SW480 (cell line): ENCODE measurements at places on chromosomes 3 and 15.

GRCh38 chr3:16928386-16929132, 43.8 kb downstream of the PLCL2 start:
- no peak for DNase-seq

DNA sequence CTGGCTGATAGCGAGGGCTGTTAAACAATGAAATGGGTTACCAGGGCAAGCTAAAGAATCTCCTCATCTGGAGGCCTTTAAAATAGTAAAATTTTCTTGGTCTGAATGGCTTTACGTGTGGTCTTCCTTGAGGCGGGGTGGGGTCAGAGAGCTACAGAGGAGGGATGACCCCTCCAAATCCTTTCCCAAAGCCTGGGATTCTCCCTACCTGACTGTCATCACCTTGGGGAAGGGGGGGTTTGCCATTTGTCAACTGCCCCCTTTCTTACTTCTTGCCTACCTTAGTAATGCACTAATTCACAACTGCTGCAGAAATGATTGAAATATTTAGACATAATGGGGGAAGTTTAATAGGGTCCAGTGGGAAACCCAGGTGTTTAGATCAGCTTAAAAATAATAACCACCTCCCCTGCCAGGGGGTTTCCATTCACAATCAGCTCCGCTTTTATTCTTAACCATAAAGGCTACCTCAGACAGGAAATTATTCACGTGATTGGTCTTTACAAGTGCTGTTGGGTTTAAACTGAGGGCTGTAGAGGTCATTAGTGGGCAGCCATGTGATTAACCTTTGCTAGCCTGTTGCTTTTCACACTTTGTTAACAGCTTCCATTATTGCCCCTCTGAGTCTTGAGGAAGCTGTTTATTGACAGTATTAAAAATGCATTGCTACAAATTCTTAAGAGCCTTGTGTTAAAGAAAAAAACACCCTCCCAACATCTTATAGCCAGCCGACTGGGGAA, 276.5 kb upstream of the ATP11B start:
- DNase-seq: no peak

DNA sequence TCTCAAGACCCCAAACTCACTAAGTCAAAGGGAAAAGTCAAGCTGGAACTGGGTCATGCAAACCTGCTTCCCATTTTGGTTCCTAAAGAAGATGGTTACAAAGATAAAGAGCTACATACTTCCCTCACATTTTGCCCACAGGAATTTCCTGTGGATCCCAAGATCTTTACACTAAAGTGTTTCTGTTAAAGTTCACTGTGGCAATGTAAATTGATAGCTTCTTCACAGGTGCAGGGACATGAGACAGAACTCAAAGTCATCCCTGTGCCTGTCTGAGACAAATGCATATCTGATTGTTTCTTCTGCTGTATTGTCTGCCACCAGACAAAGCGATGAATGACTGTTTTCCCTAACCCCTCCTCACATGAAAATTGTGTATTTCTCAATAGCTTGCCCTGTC, 567.8 kb downstream of the ZIC1 start:
- DNase-seq: no peak

DNA sequence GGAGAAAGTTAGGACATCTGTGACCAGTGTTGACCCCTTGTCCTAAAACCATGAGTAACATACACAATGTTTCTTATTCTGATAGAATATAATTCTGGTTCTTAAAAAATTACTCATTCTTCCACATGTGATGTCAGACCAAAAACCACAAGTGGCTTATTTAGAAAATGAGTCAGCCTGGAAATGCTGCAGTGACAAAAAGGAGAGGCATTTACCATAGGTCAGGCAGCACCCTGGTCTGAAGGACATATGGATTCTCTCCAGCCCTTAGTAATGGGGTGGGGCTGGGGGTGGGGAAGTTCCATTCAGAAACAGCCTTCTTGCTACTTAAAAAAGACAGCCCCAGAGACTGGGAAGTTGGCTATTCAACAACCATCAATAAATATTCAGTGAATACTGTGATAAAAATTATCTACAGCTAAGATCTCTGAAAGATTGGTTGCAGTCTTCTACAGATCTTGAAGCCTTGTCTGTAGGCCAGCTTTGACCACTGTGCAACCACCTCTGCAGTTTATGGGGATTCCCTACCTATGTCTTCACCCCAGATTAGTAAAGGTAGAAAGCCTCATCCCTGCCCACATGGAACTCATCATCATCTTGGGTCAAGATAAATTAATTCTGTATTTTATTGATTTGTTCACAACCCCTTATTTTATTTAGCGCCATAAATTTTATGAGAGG, 34.9 kb upstream of the TIMP4 start:
- DNase-seq: peak; percentile 88

- no peak for DNase-seq
Measured at GRCh38 chr3:144273601-144274000, 302.0 kb downstream of the DIPK2A start.

- no peak for DNase-seq
Measured at GRCh38 chr3:52092891-52093290, 36.5 kb upstream of the DUSP7 start.

DNA sequence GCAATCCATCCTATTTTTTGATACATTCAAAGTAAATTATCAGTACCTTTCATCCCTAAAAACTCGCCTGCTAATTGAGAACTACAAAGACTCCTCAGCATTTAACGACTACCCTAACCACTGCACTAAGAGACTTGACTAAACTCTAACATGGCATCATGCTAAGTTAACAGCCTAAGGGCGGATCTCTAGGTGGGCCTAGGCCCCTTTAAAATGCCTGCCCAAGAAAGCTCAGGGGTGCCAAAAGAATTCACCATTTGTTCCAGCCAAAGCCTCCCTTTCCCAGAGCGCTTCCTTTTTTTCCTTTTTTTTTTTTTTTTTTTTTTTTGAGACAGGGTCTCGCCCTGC, 568 bp upstream of the NEK4 start:
- no peak for DNase-seq

DNA sequence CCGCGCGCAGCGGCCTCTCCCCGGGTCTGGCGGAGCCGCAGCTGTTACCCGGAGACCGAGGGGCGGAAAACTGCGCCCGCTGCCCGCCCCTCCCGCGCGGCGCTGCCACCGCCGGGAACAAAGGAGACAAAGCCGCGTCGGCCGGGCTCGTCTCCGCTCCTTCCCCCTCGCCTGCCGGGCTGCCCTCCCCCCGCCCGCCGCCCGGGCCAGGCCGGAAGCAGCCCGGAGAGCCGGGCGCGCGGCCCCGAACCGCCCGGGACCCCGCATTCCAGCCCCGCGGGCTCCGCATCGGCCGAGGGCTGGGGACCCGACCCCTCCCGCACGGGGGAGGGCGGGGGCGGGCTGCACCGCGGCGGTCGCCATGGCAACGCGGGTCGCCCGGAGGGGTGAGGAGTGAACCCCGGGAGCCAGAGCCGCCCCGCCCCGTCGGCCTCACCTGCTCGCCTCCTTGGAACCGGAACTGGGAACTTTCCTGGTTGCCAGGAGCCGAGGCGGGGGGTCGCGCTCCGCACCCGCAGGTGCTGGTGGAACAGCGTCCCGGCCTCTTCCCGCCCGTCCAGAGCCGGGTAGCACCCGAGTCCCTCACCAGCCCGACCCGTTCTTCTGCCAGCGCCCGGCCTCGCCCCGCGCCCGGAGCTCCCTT, 448 bp downstream of the PLXNB1 start:
- peak; percentile 78 for DNase-seq

- no peak for DNase-seq
Measured at GRCh38 chr15:26983822-26984221, 12.8 kb downstream of the GABRG3 start.

- no peak for DNase-seq
Measured at GRCh38 chr3:140574375-140574774, 103.5 kb upstream of the TRIM42 start.

GRCh38 chr3:24818055-24818454, 323.4 kb upstream of the THRB start:
- DNase-seq: no peak

DNA sequence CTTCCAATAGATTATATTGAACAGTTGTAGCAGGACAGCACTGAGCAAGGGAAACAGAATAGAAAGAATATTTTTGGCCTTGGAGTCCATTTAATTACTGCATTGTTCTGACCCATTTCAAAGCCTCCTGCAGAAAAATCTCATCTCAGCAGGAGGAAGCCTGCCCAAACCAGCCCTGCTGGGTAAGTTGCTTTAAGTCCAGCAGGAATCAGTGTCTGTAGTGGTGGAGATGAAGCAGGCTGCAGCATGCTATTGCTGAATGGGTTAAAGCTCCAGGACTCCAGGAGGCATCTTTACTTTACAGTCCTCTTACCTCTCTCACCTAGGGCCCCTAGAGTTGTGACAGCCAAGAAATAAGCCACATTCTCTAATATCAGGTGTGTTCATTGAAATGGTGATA, 380.3 kb upstream of the THBS1 start:
- no peak for DNase-seq

DNA sequence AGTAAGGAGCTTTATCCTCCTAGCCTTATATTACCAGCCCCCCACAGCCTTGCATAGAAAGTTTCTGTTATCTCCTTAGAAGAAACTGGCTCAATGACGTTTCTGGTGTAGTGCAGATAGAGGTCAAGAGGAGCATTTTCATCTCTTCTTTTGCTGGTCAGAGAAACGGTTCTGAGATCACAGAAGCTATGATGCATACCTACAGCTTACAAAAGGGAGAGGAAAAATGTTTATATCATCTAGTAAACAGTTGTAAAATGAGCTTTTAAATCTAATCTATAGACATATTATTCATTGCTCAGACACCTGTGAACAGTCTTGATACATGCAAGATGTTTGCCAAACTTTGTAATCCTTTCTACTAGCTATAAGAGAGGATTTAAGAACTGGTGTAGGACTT, 68.0 kb downstream of the GMPS start:
- no peak for DNase-seq

DNA sequence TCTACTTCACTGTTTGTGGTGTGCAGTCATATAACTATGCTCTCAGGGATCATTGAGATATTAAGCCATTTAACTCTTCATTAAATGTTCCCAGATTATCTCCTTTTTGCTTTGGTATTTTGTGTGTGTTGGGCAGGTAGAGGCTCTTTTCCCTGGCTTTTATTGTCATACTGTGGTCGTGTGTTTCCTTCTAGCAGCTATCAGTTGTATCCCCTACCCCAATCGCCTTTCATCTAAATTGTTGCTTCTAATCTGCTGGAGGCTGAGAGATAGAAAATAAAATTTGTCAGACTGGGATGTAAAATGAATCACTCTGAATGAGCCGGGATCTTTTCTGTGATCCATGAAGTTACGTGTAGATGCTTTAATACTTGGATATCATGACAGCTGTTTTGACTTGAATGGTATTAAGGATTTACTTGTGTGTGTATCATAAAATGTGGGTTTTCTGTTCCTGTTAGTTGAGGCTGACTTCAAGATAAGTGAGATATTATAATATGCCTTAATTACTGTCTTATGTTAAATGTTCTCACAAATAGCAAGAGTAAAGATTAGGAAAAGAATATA, 9.2 kb downstream of the NFKBIZ start:
- DNase-seq: no peak

- DNase-seq: no peak
Measured at GRCh38 chr3:35641920-35642527, 2.7 kb downstream of the ARPP21 start.

GRCh38 chr15:41895491-41895890, 1.6 kb upstream of the SPTBN5 start:
- DNase-seq: no peak

GRCh38 chr15:63218100-63218808, 28.8 kb downstream of the RAB8B start:
- DNase-seq: no peak

DNA sequence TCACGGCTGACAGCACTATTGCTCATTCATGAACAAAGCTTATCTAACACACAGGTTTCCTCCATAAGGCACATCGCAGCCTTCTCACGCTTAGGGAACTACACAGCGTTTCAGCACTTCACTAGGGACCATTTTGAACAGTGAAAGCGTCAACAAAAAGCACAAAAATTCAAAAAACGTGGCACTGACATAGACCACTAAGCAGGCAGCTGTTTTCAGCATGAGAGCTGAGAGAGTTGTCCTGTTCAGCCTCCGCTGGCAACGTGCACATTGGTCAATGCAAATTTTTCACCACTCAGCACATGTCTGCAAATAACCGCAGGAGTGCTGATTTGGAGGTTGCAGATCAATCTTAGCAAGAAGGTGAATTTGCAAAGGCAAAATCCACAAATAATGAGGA, 109.2 kb downstream of the LRRK1 start:
- DNase-seq: no peak

- DNase-seq: no peak
Measured at GRCh38 chr3:187012609-187013051, 82.3 kb downstream of the ST6GAL1 start.

DNA sequence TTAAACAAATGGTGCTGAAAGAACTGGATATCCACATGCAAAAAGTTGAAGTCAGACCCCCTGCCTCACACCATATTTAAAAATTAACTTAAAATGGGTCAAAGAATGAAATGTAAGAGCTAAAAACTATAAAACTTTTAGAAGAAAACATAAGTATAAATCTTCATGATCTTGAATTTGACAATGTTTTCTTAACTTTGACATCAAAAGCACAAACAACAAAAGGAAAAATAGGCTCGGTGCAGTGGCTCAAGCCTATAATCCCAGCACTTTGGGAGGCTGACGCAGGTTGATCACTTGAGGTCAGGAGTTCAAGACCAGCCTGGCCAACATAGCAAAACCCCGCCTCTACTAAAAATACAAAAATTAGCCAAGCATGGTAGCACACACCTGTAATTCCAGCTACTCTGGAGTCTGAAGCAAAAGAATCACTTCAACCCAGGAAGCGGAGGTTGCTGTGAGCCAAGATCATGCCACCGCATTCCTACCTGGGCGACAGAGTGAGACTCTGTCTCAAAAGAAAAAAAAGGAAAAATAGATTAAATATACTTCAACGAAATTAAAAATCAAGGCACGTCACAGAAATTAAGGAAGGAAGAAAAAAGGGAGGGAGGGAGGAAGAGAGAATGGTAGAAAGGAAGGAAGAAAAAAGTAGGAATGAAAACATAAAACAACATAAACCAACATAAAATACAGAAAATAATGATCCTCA, 1.5 kb downstream of the RAB27A start:
- no peak for DNase-seq

DNA sequence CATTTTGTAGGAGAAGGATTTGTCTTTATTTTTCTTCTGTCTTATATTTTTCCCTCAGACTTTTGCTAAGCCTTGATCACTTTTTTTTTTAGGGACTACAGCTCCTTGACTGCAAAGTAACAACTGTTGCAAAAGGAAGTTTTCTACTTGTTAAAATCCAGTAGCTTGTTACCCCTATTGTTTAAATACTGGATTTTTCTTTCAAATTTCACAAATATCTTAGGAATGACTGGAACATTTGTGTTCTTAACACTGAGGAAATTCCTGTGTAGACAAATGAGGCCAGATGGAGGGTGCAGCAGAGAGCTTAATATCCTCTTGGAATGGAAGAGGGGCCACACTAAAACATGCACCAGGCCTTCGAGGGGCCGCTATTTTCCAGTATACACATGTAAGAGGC, 3.2 kb upstream of the PGPEP1L start:
- no peak for DNase-seq

- DNase-seq: no peak
Measured at GRCh38 chr3:39064646-39065045, 12.8 kb downstream of the WDR48 start.

- DNase-seq: no peak
Measured at GRCh38 chr3:46542801-46543201, 23.3 kb downstream of the LRRC2 start.
